ENCODE measurements at places on chromosomes 12 and 14.
A peak's percentile ranks its signal among the peaks of the same experiment; 100 is the strongest.

DNA sequence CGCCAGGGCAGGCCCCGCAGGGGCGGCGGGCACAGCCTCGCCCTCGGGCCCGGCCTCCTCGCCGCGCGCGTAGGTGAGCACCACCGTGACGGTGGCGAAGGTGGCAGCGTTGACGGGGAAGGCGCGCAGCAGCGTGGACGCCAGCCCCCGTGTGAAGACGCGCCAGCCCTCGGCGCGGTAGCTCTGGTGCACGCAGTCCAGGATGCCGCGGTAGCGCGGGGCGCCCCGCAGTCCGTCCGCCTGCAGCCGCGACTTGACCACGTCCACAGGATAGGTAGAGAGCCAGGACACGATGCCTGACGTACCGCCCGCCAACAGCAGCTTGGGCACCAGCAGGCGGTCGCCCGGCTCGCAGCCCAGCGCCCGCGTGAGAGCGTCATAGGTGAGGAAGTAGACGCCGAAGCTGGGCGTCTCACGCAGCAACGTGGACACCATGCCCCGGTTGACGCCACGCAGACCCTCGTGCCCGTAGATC lies 13.9 kb downstream of the SLC25A29 start:
- no peak for DNase-seq

DNA sequence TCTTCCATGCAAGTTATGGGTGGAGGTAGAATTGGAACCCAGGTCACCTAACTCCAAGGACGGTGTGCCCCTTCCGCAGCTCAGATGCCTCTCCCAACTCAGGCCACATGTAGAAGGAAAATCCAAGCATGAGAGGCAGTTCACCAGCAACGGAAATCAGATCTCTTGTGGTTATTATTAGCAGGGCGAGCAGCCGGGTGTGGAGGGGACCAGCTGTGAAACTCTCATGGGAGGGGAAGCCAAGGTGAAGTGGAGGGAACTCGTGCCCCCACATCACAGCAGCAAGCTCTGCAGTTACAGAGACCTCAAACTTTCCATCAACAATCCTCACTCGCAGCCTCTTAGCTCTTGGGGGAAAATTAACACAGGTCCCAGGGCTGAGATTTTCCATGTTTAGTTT lies 79.7 kb downstream of the KSR2 start:
- no peak for DNase-seq

DNA sequence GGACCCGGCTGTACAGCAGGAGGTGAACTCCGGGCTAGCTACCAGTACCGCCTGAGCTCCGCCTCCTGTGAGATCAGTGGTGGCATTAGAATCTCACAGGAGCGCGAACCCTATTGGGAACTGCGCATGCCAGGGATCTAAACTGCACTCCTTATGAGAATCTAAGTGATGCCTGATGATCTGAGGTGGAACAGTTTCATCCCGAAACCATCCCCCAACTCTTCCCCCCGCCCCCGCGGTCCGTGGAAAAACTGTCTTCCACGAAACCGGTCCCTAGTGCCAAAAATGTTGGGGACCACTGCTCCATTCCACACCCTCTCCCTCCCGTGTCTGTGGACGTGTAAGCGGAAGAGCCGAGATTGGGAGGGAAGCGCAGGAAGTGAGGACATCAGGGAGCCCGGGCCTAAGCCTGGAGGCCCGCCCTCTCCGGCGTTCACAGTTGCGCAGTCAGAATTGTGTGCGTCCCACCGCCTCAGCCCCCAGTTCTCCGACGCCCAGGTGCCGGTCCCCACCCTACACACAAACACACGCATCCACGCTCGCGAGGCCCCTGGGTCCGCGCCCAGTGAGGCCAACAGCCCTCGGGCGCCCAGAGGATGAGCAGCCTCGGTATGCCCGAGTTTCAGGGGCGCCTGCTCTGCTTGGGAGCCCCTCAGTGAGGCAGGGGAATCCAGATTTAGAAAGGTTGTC lies 1.8 kb upstream of the RNASE4 start:
- peak; percentile 69 for DNase-seq

- no peak for DNase-seq
Observed at GRCh38 chr12:67764946-67765619, 116.5 kb downstream of the DYRK2 start.

GRCh38 chr14:88079624-88080023 lies 74.7 kb downstream of the GPR65 start:
- DNase-seq = no peak

DNA sequence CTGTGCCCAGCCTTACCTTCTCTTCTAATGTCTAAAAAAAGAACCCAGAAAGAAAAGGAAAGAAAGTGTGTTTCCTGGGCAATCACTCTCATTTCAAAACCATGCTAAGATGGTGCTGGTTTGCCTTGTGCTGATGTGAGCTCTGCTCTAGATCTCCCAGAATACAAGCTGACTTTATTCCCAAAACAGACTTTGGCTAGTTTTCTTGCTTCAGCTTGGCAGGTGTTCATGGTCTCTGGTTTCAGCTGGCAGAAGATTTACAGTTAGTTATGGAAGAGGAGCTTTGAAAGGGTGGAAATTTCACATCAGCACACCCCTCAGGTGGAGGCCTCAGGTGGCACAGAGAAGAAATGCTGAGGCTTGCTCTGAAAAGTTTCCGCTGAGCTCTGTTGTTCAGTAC lies 34.4 kb downstream of the PPP1R36 start:
- DNase-seq = no peak

DNA sequence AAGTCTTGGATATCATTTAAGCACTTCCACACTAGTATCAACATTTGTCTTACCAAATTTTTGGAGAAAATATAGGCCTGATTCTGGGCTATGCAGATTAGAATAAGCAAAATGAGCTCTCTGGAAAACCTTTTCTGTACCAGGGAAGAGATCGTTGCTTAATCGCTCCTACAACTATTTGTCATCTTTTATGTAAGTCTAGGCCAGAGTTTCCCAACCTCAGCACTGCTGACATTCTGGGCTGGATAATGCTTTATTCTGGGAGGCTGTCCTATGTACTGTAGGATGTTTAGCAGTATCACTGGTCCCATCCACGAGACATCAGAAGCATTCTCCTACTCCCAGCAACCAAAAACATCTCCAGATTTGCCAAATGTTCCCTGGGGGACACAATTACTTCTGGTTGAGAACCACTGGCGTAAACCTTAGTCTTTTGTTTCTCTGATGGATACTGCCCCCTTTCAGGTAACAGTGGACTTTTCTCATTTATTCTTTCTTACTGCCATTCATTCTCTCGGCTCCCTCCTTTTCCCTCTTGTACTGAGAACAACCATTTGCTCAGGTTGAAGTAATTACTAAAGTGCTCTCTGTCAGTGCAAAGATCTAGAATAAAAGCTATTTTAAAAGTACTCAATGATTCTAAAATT lies 316.9 kb upstream of the E2F7 start:
- no peak for DNase-seq

- DNase-seq = no peak
Observed at GRCh38 chr12:58588770-58589169, 331.5 kb downstream of the LRIG3 start.

DNA sequence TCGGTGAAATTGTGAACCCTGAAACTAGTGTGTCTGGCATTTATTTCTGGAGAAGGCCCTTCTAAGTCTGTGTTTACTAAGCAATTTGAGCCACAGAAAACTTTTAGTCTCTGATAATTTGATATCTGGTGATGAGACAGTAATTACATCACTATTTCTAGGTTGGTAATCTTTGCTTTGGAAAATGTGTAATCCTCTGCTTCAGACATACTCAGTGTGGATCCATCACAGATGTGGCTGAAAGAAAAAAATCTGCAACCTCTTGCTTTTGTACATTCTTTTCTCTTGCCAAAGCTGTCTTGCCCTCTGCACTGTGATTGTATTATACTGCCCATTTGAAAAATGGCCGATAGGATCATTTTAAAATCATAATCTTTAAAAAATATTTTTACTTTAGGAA lies 78.1 kb downstream of the PELI2 start:
- DNase-seq = no peak

DNA sequence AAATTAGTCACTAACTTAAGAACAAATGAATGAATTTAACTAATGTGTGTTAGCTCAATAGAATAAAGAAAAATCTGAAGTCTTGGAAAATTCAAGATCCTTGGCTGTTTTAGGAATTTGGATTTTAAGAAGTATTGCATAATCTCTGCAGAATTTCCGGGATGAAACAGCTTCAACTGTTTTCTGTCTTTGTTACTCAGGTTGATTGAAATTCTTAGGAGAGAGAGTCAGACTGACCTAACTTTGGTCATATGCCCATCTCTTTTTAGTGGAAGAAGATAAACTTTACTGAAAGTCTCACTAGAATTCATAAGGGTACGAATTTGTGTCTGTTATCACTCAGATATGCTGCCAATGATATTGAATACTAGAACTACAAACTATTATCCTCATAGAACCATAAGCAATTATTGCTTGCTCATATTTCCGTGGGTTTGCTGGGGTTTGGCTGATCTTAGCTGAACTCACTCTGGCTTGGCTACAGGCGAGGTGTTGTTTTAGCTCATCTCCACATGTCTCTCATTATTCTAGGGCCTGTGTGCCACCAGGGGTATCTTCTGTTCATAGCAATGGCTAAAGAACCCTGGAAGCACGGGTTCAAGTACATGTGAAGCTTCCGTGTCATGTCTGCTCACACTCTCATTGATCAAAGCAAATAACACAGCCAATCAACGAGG lies 257.4 kb upstream of the NOVA1 start:
- no peak for DNase-seq

DNA sequence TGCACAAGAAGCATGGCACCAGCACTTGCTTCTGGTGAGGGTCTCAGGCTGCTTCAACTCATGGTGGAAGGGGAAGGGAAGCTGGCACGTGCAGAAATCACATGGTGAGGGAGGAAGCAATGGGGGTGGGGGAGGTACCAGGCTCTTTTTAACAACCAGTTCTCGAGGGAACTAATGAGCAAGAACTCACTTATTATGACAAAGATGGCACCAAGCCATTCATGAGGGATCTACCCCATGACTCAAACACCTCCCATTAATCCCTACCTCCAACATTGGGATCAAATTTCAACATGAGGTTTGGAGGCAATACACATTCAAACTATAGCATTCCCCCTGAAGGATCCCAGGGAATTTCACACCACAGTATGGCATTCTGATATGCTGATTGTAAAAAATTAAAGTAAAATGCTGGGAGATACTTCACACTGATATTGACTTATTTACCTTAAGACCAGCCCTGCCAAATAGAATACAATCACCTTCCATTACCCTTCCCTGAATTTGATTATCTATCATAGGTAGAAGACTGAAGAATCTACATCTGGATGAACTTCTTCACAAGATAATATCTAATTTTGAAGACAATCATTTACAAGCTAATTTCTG lies 201.7 kb upstream of the PLXNC1 start:
- DNase-seq = no peak

GRCh38 chr12:107329569-107330324 lies 236.4 kb upstream of the CRY1 start:
- no peak for DNase-seq

GRCh38 chr14:68284834-68285233 lies 465.3 kb downstream of the RAD51B start:
- DNase-seq = no peak

DNA sequence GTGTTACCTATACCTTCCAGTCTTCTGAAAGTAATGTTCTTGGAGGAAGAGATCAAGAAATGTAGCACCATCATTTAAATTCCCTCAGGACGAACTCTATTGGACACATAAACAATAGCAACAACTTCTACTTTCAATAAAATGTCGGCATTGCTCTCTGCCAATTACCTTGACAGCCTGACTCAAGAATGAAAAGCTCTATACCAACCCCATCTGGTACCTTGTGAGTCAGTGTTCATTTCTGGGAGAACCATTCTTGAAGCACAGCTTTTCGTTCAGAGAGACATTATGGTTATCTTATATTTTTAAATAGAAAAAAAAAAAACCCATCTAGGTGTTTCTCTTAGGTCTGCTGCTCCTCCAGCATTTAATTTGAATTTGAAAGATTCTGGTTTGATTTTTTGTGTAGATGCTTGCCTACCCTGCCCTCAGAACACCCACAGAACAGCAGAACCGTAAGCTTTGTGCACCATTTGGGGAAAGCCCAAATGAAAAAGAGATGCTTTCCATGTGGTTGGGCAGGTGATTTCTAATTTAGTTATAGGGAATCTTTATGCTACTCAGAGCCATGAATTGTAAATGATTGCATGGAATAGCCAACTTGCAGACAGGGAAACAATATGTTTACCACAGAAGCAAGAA lies 156.0 kb downstream of the SAMD4A start:
- DNase-seq = no peak

GRCh38 chr12:77608271-77608824 lies 222.3 kb upstream of the NAV3 start:
- no peak for DNase-seq

- no peak for DNase-seq
Observed at GRCh38 chr14:102326583-102326982, 7.0 kb downstream of the ZNF839 start.

GRCh38 chr12:46754550-46754949 lies 71.2 kb downstream of the SLC38A4 start:
- no peak for DNase-seq

- no peak for DNase-seq
Observed at GRCh38 chr12:113396828-113397496, 6.7 kb downstream of the SDS start.

GRCh38 chr12:530308-530707 lies 70.6 kb downstream of the B4GALNT3 start:
- DNase-seq = no peak

DNA sequence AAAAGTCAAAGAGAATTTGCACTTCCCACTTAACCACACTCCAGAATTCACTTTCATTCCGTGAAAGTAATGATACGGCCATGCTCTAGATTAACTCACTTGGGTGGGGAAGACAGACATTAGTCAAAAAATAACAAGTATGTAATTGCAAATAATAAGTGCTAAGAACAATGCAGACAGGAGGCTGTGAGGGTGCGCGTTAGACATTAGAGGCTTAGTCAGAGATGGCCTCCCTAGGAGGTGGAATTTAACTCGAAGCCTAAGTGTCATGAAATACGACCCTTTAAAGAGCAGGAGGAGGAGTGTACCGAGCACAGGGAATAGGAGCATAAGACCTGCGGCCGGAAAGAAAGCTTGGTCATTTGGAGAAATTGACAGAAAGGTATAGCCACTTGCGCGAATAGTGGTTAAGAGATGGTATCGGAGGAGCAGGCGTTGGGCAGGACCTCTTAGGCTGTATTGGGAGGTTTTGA lies 628 bp downstream of the SNRPF start:
- DNase-seq = no peak

DNA sequence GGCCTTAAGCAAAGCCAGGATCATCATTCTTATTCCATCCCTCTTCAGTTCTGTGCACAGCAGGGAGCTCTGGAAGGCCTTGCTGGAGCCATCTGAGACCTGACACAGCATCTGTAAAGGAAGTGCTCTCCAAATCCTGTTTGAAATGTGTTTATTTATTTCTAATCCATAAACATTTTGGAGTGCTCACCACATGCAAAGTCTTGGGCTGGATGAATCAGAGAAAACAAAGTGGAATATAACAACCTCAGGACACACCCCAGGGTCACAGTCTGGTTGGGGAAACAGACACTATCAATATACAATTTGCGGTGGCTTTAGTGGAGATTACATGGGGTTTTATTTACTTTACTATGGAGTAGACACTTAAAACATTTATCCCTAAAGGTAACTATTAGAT lies 54.3 kb downstream of the BMP4 start:
- DNase-seq = no peak

DNA sequence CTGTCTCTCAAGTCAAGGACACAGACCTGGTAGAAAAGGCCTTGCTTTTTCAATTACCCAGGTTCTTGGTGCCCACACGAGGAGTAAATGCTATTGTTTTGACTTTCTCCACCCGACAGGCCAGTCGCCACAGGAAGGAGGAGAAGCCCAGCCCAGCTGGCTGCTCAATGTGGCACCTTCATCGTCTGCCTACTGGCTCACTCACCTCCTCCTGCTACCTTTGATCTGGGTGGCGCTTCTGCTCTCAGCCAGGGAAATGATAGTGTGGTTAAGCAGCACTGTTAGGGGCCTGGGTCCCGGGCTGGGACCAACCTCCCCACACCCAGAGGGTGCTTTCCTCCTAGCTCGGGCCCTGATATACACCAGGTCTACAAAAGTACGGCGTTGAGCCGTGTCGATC lies 75.0 kb upstream of the FZD10 start:
- no peak for DNase-seq

Measured in keratinocyte (primary cell).